ENCODE measurements at places on chromosomes 12 and 14.

GRCh38 chr14:50257732-50258131, 26.4 kb upstream of the SOS2 start:
- DNase-seq: no peak

GRCh38 chr14:32329690-32330285, 690 bp downstream of the AKAP6 start:
- peak; percentile 40 for DNase-seq

GRCh38 chr12:68236421-68237059, 10.9 kb upstream of the IL26 start:
- no peak for DNase-seq

DNA sequence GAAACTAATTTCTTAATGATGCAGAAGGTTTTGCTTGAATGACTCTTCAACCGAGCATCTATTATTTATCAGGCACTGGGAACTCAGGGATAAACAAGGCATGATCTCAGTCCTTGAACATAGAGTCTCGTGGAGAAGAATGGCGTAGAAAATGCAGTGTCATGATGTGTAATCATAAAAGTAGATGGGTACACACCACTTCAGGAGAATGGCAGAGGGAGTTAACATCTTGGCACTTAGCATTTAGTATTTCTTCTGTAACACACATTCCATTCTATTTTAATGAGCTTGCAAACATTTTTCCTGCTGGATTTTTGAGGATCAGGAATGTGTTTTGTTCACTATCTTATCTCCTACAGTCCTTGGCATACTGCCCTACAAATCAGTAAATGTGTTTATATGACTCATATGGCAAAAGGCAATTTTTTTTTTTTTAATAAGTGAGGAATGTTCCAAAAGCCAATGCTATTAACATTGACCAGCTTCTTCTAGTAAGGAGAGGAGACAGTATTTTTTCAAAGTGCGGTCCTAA, 3.8 kb downstream of the TXNRD1 start:
- peak; percentile 66 for DNase-seq

GRCh38 chr12:66638666-66639065, 40.2 kb downstream of the GRIP1 start:
- no peak for DNase-seq

DNA sequence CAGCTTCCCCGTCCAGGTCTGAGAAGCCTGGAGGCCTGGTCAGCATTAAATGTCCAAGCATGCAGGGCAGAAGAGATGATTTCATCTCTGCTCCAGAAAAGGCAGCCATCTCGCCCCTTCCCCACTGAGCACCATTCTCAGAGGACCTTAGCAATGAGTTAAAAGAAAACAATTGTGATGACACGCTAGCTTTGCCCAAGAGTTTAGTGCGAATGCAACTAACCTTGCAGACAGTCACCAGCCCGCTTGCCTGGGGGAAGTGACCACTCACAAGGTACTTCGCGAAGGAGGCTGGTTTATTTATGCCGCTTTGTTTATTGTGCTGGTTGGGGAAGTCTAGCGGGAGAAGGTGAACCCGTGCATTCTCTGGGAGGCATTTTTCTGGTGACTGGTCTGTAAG, 170.7 kb downstream of the RBM19 start:
- peak; percentile 52 for DNase-seq

GRCh38 chr12:87827638-87828264, 201.4 kb downstream of the C12orf50 start:
- DNase-seq: no peak

- peak; percentile 1 for DNase-seq
Measured at GRCh38 chr14:68547305-68548193, 245.3 kb downstream of the ZFP36L1 start.

DNA sequence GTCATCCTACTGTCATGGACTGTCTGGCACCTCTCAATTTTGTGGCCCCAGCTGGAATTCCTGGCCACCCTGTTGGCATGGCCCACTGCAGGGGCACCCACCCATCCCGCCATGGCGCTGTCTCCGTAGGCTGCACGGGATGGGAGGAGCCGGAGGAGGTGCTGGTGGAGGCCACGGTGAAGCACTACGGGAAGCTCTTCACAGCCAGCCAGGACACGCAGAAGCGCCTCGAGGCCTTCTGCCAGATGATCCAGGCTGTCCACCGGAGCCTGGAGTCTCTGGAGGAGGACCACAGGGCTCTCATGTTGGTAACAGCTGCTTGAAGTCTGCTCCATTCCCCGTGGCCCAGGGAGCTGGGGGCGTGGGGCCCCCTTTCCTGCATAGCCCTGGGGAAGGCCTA, 3.9 kb downstream of the CCDC197 start:
- DNase-seq: no peak

- no peak for DNase-seq
Measured at GRCh38 chr12:30485230-30485890, 210.3 kb downstream of the IPO8 start.

DNA sequence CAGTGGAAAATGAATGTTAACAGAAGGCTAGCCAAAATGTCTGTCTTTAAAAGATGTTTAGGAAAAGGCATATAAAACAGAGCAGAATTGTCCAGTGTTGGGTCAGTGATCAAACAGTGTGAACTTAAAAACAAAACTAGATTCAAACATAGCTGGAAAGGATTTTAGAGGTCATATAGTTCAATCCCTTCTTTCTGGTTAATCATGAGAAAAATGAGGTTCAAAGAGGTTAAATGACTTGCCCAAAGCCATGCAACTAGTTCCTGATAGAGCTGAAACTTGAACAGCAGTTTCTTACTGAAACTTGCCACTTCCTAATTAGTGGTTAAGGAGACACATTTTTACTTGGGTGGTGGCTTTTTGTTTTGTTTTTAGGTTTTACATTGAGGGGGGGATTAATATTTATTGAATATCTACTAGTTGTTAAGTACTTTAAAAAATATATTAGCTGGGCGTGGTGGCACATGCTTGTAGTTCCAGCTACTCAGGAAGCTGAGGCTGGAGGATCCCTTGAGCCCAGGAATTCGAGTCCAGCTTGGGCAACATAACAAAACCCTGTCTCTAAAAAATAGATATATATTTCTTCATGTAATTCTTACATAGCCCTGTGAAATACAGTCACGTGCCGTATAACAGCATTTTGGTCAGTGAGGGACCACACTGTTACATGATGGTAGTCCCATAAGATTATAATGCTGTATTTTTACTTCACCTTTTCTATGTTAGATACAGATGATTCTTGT, 20.4 kb downstream of the ACVR1B start:
- DNase-seq: no peak

Measured in eye (tissue), 1 donor.